ENCODE measurements at places on chromosomes 12 and 14.

DNA sequence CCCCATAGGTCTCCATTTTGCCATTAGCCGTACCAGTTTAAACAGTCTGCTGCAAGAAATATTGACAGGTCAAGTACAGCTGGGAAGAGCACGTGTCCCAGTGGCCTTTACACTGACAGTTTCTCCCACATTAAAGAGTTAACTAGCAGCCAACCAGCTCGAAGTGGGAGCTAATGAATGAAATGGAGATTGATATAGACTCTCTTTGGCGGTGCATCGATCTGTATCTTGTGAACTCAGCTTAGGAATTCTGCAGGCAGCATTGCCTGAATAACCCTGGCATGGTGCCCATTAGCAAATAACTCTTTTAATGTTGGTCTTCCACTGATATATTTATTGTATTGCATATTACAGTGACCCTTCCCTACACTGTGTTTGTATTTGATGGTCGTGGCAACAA, 319.4 kb downstream of the EGLN3 start:
- DNase-seq, result no peak

DNA sequence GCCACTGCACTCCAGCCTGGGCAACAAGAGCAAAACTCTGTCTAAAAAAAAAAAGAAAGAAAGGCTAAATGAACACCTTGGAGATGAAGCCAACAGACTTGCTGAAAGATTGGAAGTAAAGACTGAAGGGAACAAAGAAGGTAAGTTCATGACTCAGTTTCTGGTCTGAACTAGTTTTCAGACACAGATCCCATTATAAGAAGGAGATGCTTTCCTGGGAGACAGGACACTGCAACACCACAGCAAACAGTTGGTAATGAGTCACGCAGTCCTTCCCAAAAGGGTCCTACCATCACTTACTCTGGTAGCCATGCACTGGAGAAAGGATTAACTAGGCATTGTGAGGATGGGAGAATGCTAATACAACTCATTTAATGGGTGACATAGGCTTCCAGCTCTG, 97.2 kb downstream of the SSPN start:
- no peak for DNase-seq

GRCh38 chr14:68269136-68269927, 449.8 kb downstream of the RAD51B start:
- peak; percentile 32 for DNase-seq

GRCh38 chr12:42804928-42805327, 215.4 kb upstream of the PRICKLE1 start:
- no peak for DNase-seq

DNA sequence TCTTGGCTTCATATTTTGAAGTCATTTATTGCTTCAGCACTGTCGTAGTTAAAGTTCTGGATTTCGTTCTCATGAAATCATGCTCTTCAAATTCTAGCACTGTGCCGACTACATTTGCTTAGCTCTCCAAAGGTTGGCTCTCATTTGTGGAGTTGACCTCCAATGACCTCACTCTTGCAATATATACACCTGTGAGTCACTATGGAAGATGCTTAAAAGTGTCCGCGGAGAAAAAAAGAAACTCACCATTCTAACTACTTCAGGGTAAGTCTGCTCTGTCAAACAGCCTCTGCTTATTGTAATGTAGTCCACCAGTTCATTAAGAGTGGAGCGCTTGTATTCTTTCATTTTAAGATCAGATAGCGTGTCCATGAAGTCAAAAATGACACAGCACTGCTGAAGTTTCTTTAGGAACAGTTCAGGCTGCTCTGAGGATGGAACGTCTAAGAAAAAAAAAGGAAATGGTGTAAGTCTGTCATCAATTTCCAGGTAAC, 89.7 kb downstream of the PPP2R5E start:
- peak; percentile 34 for DNase-seq

- DNase-seq, result no peak
These were observed 6.9 kb upstream of the IFI27 start for GRCh38 chr14:94103554-94104150.

DNA sequence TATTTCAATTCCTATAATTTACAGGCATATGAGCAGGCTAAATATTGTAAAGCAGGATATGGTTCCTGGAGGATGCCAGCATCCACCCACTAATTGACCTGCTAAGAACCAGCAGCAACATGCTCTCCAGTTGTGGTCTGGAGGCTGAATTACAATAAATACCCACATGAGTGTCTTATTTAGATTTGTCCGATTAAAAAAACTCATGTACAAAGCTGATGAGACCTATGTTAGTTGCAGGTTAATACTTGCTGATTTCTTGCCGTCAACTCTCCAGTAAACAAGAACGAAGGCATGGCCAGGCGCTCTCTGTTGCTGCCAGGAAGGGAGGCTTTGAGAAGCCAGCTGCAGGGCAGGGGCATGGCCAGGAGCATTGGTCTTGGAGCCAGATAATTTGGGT, 169.3 kb upstream of the PRICKLE1 start:
- DNase-seq, result no peak

- no peak for DNase-seq
These were observed 141.2 kb upstream of the NOS1 start for GRCh38 chr12:117502633-117503032.

- DNase-seq, result peak; percentile 71
These were observed 24.9 kb downstream of the CRACR2A start for GRCh38 chr12:3727877-3728632.

DNA sequence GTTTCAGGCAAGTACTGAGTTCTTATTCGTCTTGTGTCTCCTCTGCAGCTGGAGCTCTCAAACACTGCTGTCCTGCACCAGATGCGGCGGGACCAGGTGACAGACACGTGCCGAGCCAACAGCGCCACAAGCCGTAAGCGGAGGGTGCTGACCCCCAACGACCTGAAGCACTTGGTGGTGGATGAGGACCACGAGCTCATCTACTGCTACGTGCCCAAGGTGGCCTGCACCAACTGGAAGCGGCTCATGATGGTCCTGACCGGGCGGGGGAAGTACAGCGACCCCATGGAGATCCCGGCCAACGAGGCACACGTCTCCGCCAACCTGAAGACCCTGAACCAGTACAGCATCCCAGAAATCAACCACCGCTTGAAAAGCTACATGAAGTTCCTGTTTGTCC, 201.2 kb downstream of the SLC41A2 start:
- DNase-seq, result no peak

- no peak for DNase-seq
These were observed 312.8 kb upstream of the SLC16A7 start for GRCh38 chr12:59282999-59283398.
